ENCODE measurements at places on chromosomes 3 and 15.

GRCh38 chr3:134601539-134602439, 49.0 kb downstream of the KY start:
- DNase-seq, result peak; percentile 96

GRCh38 chr15:37007301-37007700, 93.0 kb downstream of the MEIS2 start:
- no peak for DNase-seq

- no peak for DNase-seq
Measured at GRCh38 chr3:195035345-195036202, 235.4 kb downstream of the XXYLT1 start.

DNA sequence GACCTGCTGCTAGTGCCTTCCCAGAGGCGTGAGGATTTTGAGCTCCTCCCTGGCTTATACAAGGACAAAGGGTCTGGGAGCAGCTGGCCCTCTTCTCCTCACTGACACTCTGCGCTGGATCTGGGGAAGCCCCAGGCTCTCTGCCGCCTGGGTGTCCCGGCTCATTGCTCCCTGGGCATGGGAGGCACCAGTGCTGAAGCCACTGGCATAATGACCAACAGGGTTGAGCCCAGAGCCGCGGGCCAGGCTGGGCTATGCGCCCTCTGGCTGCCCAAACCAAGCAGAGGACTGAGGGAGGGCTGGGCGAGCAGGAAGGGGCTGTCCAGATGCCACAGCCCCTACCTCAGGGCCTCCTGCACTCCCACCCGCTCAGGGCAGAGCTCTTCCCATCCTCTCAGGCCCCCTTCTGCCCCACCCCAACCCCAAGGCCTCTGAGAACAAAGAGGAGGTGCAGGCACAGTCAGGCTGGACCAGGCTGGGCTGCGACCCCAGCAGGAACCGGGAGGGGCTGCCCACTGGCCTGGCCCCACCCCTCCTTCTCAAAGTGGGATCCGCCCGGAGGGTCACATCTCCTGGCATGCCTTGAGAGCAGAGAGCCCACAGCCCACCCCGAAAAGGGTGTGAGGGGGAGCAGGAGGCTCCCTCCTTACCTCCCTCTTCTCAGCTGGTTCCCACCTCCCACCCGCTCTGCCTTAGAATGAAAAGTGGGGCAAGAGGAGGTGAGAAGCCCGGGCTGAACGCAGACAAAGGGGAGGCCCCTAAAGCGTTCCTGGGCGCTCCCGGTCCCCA, 1.6 kb downstream of the LINGO1 start:
- DNase-seq, result peak; percentile 78

DNA sequence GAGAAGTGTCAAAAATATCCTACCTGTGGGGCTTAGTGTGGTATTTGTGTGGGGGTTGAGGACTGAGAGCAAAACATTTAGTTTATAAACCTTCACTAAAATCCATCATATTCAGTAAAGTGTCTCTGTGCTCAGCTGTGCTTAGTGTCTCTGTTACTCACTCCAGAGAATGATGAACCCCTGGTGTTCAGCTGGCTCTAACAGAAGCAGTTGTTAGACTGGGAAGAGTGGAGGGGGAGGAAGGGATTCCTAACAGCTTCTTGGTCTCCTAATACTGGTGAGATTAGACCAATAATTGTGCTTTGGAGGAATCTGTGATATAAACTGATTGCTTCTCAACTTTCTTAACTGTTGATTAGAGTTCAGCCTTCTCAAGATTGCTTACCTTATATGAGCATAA, 1123.5 kb downstream of the ROBO2 start:
- no peak for DNase-seq

GRCh38 chr3:166957121-166957520, 423.0 kb downstream of the ZBBX start:
- DNase-seq, result no peak

Data from G401 (cell line).